A549 treated with Hydrocortisone at 1 μM for 4 hours (cell line): ENCODE measurements at places on chromosomes 6 and 20. TPM values are rescaled to one million over a fixed set of nuclear protein-coding genes. Genes with fewer than 3 reads are reported as not detected.

Gene SLC52A3
- total RNA-seq, result 0.37 to 0.67 TPM (median 0.52 TPM) in 5 replicates

Gene BMP6
- total RNA-seq, result 13.4 to 20.4 TPM (median 18.7 TPM) in 5 replicates

Gene IL17F
- total RNA-seq, result not detected in 5 replicates

Gene ALDH8A1
- total RNA-seq, result 0.06 to 0.22 TPM (median 0.10 TPM) in 5 replicates

Gene HAO1
- total RNA-seq, result not detected in 5 replicates

Gene CNKSR3
- total RNA-seq, result 7.2 to 10.7 TPM (median 7.9 TPM) in 5 replicates

Gene TMEM217
- total RNA-seq, result 0.41 to 0.82 TPM (median 0.64 TPM) in 5 replicates

Gene BPIFB1
- total RNA-seq, result 0.06 to 0.17 TPM (median 0.12 TPM) in 4 of 5 replicates, not detected in the other
